ENCODE measurements at places on chromosomes 6 and 20. TPM values are rescaled to one million over a fixed set of nuclear protein-coding genes. Genes with fewer than 3 reads are reported as not detected.

Gene HFE
- 5.9 TPM for polyA plus RNA-seq

DNA sequence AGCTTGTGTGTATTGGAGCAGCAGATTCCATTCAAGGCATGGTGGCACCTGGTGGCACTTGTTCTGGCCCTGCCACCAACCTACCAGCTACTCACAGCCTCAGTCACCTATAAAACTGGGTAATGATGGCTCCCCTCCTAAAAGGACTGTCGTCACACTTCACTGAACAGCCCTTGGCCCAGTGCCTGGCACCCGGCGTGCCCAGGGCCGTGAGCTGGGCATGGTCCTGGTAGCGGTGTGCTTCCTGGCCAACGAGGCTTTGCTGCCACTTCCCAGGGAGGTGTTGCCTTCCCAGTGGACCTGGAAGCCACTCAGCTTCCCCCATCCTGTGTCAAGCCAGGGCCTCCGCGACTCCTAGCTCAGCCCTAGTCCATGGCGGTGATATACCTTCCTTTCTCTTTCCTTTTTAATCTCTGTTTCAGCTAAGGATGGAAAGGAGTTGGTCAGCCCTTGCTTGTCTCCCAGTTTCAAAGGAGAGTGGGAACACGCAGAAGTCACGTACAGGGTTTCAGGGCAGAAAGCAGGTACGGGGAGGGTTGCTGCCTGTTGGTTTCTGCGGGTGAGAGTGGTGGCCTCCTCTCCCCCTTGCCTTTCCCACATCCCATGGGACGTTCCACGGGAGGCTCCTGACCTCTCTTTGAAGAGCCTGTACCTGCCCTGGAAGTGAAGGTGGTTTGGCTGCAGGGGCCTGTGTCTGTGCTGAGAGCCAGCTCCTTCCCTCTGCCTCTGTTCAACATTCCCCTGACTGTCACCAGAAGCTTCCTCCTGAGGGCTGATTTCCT is 25.5 kb downstream of the ENTPD6 start:
- no peak for DNase-seq

- no peak for DNase-seq
These were observed 407.2 kb downstream of the ADGRB3 start for GRCh38 chr6:69042297-69042696.

GRCh38 chr6:64014595-64014994 is 379.0 kb downstream of the PHF3 start:
- no peak for DNase-seq

Gene PDE10A
- polyA plus RNA-seq = 6.3 TPM

- DNase-seq = no peak
These were observed 121.3 kb upstream of the PTPN1 start for GRCh38 chr20:50388733-50389437.

DNA sequence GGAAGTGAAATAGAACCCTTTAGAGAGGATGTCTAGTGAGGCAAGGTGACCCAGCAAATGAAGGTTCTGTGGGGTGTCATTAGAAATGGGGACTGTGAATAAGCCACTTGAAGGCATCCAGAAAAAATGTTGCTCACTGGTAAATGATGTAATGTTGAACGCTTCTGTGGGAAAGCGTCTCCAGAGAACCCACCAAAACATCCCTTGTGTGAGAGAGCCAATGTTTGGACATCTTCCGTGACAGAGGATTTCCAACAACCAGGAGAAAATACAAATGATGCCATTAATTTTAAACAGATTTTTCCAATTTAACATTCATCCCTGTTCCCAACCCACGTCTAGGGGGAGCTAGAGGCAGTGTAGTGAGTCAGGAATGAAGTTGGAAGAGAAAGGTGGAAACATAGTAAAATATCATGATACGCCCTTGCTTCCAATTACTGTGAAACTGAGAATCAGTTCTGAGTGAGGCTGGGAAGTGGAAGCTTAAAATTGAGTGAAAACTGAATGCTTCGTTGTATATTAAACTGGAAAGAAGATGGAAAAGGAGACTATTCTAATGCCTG is 584.2 kb downstream of the CD109 start:
- DNase-seq = no peak

Gene ULBP2
- polyA plus RNA-seq = not detected

GRCh38 chr20:15836634-15837033 is 736.6 kb downstream of the KIF16B start:
- DNase-seq = no peak

Gene COL12A1
- 256 TPM for polyA plus RNA-seq

- no peak for DNase-seq
These were observed 138.4 kb downstream of the PLCB4 start for GRCh38 chr20:9207253-9207652.

DNA sequence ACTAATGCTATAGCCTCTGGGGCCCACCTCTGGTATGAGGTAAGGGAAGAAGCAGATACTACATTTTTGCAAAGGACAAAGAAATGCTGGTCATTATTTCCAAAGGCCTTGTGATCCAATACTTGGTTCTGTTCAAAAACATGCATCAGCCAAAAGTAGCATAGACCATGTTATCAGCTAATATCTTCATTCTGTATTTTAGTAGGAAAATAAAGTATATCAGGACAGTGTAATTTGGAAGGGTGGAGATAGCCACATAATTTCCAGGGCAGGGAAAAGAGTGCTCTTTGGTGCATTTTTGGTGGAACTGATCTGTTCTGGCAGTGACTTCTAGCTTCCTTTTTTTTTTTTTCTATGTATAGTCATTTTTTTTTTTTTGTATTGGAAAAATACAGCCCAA is 258.0 kb upstream of the SOX4 start:
- DNase-seq = no peak

Gene TINAG
- polyA plus RNA-seq = not detected

DNA sequence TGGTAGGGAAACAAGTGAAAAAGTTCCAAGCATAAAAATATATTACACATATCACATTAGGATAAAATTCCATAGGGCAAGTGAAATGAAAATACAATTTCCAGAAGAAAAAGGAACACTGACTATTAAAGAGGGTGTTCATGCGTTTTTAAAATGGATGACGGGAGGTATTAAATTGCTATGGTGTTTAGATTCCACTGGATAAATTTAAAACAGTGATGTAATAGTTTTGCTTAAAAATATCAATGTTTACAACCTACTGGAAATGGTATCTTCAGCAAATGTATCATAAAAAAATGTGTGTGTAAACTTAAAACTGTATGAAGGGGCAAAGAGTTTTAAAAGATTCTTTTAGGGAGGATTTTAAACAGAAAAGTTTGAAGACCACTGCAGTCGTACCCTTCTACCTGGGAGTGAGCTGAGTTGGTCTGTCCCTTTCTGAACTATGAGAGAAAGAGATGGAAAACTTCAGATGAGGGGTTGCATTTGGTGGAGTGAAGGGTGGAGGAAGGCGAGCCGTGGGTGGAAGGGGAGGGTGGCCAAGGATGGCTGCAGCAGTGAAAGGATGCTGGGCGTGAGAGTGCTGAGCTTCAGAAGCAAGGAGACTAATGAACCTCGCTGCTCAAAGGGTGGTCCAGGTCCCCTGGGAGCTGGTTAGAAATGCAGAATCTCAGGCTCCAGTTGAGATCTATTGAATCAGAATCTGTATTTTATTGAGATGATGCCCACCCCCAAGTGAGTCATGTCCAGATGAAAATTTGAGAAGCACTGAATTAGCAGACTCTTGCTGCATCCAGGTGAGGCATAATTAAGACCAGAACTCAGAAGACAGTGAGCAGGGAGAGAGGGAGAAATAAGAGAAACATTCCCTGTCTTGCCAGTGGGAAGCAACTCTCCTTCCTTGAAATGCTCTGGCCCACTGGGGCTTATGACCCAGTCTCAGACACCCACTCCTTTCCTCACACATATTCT is 54.5 kb upstream of the MRPS10 start:
- DNase-seq = no peak

- DNase-seq = peak; percentile 64
These were observed 71.2 kb downstream of the PDE7B start for GRCh38 chr6:135922746-135923145.
